HFFc6 (cell line): ENCODE measurements at places on chromosomes 2 and 18.
A peak's percentile ranks its signal among the peaks of the same experiment; 100 is the strongest.

- DNase-seq: no peak
Measured at GRCh38 chr2:62660087-62660486, 45.4 kb upstream of the EHBP1 start.

- DNase-seq: peak; percentile 71
Measured at GRCh38 chr2:19733951-19734425, 167.8 kb downstream of the TTC32 start.

GRCh38 chr2:12686708-12687283, 29.9 kb upstream of the TRIB2 start:
- DNase-seq: no peak

DNA sequence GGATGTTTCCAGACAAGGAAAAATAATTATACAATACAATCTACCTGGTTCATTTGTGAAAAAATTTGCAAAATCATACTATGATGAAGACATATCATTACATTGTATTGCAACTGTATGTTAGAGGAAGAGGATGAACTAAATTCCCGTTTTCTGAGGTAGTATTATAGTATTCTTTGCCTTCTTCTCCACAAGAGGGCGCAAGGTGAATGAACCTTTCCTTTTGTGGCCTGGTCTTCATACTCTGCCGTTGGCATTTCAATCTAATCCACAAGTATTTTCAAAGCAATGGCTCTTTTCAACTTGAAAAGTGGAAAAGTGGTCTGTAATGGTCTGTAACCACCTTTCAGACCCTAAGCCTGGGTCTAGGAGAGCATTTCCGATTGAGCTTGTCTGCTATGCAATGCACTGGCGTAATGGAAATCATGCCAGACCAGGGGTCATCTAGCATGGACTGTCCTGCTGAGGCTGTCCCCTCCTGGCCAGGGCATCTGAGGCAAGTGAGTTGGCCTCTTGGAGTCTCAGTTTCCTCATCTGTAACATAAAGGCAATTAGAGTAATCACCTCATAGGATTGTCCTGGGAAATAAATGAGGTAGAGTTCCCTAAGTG, 30.8 kb upstream of the ZNF396 start:
- DNase-seq: peak; percentile 64

DNA sequence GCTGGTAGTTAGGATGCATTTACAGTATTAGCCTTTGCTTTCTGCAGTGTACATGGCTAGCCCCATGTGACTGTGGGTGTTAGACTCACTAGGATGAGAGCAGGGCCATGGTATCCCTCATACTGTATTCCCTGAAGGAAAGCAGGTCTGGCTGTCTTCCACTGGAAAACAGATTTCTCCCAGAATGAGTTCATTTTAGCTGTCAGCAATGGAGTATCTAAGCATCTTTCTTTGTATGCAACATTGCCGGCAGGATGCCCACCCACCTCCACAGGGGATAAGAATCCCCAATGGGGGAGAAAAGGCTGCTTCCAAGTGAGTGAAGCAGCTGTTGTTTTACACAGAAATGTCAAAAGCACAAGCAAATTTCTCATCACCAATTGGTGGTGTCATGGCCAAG, 142.7 kb upstream of the KLHL14 start:
- DNase-seq: no peak

- DNase-seq: no peak
Measured at GRCh38 chr18:22268641-22269128, 99.3 kb downstream of the GATA6 start.

DNA sequence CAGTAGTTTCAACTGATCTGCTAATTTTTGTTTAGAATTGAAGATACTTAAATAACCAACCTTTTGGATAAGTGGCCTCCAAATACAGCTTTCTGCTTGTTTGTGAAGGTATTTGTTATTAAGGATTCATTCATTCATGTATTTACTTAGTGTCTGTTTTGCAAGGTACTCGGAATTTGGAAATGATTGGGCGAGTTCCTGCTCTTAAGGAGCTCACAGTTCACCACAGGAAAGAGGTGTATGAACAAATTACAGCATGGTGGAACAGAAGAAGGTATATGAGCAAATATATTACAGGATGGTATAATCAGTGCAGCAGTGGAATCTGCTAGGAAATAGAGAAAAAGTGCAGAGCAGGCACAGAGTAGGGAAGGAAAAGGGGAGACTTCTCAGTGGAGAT, 4.5 kb downstream of the ACSL3 start:
- no peak for DNase-seq

- no peak for DNase-seq
Measured at GRCh38 chr18:70826571-70826970, 537.7 kb downstream of the SOCS6 start.

- no peak for DNase-seq
Measured at GRCh38 chr2:204280262-204280668, 265.0 kb upstream of the PARD3B start.

DNA sequence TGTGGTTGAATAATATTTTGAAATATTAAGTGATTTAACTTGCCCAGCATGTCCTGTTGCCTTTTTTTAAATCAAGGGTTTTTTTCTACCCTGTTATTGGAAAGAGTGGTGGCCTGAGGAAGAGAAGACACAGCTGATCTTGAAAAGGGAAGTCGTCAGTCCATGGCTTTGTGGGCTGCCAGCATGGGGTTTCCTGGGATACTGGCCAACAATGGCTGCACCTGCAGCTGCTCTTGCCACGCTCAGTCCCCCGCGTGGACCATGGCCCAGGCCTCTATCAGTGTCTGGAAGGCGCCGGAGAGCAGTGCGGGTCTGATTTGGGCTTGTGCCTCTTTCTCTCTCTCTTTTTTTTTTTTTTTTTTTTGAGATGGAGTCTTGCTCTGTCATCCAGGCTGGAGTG, 99.3 kb downstream of the ASB1 start:
- no peak for DNase-seq

DNA sequence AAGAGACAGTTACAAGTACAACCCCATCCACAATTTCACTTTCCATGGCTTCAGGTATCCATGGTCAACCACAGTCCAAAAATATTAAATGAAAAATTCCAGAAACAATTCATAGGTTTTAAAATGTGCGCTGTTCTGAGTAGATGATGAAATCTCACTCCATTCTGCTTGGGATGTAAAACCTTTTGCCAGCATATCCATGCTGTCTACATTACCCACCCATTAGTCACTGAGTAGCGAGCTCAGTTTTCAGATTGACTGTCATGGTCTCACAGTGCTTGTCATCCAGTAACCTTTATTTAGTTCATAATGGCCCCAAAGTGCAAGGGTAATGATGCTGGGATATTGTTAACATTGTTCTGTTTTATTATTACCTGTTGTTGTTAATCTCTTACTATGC, 40.5 kb downstream of the SMAD4 start:
- DNase-seq: peak; percentile 83

GRCh38 chr2:28268386-28268785, 124.3 kb upstream of the FOSL2 start:
- no peak for DNase-seq

DNA sequence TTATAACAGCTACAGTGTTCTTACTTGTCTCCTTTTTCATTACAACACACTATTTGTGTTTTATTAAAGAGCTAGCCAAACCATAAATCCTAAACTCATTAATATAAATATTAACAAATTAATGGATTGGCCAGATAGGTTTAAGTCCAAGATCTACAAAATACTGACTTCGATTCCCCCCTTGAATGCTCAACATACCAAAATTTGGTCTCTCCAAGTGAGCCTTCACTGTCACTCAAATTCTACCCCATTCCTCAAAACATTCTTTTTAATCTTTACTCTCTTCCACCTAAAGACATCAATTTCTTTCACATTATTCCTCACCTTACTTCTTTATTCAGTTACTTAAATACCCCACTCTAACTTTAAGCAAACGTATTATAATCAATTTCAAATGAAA, 281.5 kb downstream of the ICOS start:
- no peak for DNase-seq

DNA sequence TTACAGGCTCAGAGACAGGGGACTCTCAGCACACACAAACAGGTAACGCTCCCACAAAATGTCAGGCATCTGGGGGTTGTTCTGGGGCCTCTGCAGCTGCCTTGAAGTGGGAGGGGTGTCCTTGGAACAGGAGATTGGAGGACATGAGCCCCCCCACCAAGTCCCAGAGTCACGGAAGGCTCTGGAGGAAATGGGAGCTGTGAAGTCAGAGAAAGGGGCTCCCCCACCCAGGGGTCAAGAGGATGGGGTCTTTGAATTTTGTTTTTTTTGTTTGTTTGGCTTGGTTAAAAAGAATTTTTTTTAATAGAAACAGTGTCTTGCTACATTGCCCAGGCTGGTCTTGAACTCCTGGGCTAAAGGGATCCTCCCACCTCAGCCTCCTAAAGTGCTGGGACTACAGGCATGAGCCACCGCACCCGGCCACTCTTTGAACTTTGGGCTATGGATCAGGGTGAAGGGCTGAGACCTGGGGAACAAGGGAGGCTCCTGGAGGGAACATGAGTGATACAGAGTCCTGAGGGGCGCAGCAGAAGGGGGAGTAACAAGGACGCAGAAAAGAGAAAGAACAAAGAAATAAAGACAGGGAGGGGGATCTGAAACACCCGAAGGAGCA, 46.8 kb downstream of the TNS1 start:
- DNase-seq: no peak

GRCh38 chr2:202034249-202035088, 814 bp downstream of the FZD7 start:
- no peak for DNase-seq

DNA sequence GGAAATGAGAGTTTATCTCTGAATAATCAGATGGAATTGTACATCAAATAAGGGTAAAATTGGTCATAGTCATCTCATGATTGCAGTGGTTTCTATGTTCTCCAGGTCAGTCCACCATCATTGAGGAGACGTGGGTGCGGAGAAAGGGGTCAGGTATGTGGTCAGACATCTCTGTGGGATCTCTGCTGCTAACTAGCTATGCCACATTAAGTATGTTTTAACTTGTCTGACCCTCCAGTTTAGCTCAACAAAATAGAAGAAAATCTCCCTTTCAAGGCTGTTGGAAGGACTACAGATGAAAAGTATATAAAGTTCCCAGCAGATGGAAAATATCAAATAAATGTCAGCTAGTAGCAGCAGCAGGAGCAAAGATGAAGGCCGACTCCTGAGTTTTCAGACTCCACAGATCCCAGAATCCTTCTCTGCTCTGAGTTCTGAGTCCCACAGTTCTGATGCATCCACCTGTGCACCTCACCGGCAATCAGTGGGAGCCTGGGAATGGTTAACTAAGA, 106.6 kb upstream of the CYP1B1 start:
- no peak for DNase-seq

GRCh38 chr18:67359873-67360838, 156.4 kb downstream of the DSEL start:
- peak; percentile 91 for DNase-seq

- DNase-seq: no peak
Measured at GRCh38 chr2:120600335-120600734, 135.3 kb upstream of the GLI2 start.

GRCh38 chr2:121626777-121627524, 22.3 kb downstream of the CLASP1 start:
- DNase-seq: no peak

- no peak for DNase-seq
Measured at GRCh38 chr2:119241205-119241532, 17.5 kb downstream of the STEAP3 start.

- peak; percentile 54 for DNase-seq
Measured at GRCh38 chr18:73563345-73563744, 584.3 kb downstream of the FBXO15 start.

- no peak for DNase-seq
Measured at GRCh38 chr2:229179628-229180027, 91.5 kb downstream of the PID1 start.

- no peak for DNase-seq
Measured at GRCh38 chr2:45825001-45825651, 173.7 kb downstream of the PRKCE start.
